Fibroblast of the conjunctiva (primary cell): ENCODE measurements at places on chromosomes 1 and 21.

DNA sequence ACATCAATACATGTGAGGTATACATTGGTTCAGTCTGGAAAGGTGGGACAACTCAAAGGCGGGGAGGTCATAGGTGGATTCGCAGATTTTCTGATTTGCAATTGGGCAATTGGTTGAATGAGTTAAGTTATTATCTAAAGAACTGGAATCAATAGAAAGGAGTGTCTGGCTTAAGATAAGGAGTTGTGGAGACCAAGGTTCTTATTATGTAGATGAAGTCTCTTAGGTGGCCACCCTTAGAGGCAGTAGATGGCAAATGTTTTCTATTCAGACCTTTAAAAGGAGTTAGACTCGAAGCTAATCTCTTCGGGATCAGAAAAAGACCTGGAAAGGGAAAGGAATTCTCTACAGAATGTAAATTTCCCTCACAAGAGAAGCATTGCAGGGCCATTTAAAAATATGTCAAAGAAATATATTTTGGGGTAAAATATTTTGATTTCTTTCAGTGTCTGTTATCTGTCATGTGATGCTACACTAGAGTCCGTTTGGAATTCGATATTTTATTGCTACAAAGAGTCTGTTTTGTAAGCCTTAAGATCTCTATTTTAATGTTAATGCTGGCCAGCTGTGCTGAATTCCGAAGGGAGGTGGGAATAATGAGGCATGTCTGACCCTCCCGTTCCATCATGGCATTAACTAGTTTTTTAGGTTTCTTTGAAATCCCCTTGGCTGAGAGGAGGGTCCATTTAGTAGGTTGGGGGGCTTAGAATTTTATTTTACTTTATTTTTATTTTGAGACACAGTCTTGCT, 265.1 kb downstream of the PTPRU start:
- DNase-seq = no peak

GRCh38 chr1:222759451-222760035, 22.5 kb downstream of the FAM177B start:
- DNase-seq = no peak

GRCh38 chr1:18481921-18482701, 1.4 kb downstream of the KLHDC7A start:
- DNase-seq = no peak

DNA sequence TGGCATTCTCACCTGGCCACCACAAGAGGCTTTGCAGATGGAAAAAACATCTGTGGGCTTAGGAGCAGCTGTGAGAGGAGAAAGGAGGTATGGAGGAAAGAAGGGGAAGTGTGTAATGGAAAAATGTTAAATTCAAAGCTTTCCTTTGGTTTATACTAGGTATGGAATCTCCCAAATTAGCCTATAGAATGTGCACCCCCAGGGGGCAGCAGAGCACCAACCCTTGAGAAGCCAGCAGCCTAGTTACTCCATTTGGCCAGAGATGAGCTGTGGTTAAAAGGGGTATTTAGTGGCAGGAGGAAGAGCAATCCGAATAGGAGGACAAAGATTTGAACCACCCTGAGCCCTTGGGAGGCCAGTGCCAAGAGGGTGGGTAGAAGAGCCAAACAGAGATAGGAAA, 97.5 kb upstream of the CTTNBP2NL start:
- peak; percentile 33 for DNase-seq

DNA sequence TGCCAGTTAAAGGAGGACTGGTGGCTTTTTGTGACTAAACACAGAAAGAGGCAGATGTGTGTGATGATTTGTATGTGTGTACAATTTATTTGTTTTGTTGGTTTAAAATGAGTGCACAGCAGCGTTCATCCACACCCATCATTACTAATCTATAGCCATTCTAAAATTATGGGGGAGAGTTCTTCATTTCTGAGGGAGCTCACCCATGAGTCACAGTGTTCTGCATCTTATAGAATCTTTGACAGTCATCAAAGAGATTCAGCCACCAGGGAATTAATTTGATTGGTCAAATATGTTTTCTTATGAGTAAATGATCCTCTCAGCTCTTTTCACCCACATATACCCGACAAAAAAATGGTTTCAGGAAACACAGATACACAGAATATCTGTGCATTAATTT, 147.9 kb downstream of the GREM2 start:
- DNase-seq = no peak

DNA sequence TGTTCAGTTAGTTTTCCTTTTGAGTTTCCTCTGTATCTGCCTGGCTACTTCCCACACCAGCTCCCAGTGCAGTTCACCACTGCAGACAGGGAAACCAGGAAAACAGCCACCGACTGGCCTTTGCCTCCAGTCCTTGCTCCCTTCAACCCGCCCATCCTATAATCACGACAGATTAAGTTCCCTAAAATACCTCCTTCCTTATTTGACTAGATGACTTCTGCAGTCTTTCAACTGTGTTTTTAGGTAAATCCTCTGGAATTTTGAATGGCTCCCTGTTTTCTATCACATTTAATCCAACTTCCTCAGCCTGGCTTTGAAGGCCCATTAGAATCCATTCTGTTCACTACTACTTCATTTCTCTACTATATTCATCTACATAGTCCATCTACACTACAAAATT, 37.6 kb downstream of the BEND5 start:
- DNase-seq = no peak

- DNase-seq = no peak
These were observed 59.5 kb downstream of the KCNK1 start for GRCh38 chr1:233673261-233673946.

- no peak for DNase-seq
These were observed 33.4 kb downstream of the OR2G3 start for GRCh38 chr1:247638781-247639180.

DNA sequence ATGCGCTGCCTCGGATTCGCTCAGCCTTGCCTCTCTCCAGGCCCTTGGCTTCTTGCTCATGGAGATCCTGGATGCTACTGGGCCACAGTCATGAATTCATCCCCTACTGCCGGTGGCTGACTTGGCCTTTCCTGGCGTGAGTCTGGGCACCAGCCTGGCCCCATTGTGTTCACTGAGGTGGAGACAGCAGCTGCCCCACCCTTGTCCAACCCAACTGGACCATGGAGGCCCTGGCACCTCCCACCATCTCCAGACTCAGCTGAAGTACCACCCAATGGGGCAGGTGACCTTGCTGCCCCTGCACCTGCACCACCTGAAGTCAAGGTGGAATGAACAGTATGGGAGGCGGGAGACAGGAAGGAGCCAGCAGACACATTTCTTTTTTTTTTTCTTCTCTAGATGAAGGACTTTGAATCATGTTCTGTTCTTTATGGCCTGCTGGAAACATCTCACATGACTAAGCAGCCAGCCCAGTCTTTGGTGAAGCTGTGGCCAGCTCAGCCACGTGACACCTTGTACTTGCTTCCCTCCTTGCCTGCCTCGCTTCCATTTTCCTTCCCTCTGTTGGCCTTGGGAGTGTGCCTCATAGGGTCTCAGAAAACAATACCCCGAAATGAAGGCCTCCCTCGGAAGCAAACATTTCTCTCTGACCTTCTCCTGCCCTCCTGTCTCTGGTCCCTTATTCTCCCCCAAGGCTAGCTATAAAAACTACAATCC, 3.8 kb upstream of the SLC30A2 start:
- no peak for DNase-seq

- no peak for DNase-seq
These were observed 17.0 kb downstream of the CFAP126 start for GRCh38 chr1:161350671-161351070.
